ENCODE measurements at places on chromosomes 3 and 15.

DNA sequence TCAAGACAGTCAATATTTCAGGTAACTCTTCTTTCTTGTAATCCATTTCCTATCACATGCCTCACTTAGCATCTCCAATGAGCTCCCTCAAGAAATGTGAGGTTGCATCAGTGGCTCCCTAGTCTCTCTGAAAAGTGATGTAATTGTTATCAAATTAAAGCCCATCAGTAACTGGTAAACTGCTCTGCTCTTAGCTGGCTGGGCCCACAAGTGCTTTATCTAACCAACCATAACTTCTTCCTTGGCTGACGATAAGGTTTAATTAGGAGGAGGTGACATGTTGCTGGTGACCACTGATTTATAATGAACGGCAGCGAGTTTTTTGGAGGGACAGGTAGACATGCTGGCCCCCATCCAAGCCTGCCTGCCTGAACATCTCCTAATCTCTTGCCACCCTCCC lies 79.6 kb downstream of the RTP4 start:
- no peak for DNase-seq

DNA sequence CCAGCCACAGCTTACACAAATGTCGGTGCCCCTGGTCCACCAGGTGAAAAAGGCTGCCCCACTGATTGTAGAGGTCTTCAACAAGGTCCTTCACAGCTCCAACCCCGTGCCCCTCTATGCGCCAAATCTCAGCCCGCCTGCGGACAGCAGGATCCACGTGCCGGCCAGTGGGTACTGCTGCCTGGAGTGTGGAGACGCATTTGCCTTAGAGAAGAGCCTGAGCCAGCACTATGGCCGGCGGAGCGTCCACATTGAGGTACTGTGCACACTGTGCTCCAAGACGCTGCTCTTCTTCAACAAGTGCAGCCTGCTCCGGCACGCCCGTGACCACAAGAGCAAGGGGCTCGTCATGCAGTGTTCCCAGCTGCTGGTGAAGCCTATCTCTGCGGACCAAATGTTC lies 32.9 kb upstream of the ALPK3 start:
- no peak for DNase-seq

- DNase-seq, result no peak
Observed at GRCh38 chr15:31857194-31857593, 173.1 kb upstream of the CHRNA7 start.

DNA sequence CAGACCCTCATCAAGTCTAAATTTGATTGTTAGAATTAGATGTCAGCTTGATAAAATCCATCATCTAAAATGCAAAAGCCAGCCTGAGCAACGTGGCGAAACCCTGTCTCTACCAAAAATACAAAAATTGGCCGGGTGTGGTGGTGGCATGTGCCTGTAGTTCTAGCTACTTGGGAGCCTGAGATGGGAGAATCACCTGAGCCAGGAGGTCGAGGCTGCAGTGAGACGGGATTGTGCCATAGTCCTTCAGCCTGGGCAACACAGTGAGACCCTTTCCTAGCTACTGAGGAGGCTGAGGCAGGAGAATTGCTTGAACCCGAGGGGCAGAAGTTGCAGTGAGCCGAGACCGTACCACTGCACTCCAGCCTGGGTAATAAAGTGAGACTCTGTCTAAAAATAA lies 69.5 kb downstream of the MYO1E start:
- no peak for DNase-seq

DNA sequence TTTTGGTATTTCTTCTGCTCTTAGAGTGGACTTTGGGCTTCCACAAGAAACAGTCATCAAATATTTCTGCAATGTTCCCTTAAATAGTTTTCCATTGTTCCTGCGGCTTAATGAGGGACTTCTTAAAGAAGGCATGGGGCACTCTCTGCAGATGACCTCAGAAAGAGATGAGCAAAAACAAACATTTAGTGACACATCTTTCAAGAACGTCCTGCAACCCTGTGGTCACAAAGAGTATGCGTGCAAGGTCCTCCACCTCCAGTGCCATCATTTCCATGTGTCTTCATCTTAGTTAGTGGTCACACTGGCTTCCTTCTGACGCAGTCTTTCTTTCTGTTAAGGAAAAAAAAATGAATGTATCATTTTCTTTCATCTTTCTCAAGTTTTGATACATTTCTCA lies 56.2 kb downstream of the GREM1 start:
- DNase-seq, result peak; percentile 72

- no peak for DNase-seq
Observed at GRCh38 chr3:136332776-136333175, 82.6 kb downstream of the PCCB start.

GRCh38 chr15:58889363-58889762 lies 44.1 kb downstream of the SLTM start:
- no peak for DNase-seq

DNA sequence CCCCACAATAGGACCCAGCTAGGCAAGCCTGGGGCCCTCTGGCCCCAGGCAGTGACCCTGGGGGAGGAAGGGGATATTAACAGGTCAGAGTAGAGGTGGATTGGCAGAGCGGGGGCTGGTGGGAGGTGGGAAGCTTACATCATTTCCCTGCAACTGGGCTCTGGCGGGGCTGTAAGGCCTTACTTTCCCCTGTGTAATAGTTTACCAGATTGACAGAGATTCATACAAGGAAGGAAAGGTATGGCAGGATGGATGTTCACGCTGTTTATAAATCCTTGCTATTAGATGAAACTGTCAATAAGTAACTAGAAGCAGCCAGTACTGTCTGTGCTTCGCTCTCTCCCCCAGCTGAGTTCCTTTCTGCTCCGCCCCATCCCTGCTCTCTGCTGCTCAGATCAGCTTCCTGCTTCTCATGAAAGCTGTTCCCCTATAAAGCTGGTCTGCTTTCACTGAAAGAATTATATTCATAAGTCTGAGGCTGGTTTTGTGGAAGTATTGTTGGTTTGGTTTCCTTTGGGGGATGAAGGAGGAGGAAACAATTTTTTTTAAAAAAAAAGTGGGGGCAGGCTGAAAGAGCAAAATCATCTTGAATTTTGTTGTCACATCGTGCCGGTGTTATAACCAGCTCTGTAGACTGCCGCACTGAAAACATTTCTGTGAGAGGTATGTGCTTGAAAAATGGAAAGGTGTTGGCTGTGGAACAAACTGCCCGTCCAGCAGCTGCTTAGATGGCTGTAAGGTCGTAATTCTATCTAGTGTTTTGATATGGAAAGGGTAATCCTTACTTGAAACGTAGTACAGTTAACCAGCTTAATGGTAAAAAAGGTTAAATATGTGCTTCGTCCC lies 76.4 kb downstream of the BBX start:
- no peak for DNase-seq

GRCh38 chr3:141452045-141452444 lies 34.8 kb upstream of the RASA2 start:
- DNase-seq, result no peak

GRCh38 chr3:135834465-135834864 lies 131.1 kb upstream of the PPP2R3A start:
- no peak for DNase-seq

- no peak for DNase-seq
Observed at GRCh38 chr3:136734382-136735070, 17.7 kb downstream of the STAG1 start.

DNA sequence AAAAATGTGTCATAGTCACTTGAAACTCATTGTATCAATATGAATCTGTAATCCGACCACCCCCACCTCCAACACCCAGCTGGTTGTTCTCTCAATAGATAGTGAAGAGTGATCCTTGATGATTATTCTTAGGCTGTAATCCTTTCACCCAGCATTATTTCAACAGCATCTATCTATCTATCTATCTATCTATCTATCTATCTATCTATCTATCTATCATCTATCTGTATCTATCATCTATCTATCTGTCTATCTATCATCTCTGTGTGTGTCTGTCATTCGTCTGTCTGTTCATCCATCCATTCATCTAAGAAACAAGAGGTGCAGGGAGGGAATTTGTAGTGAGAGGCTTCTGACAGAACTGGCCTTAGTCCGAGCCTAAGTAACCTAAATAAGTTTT lies 78.7 kb upstream of the IGSF10 start:
- no peak for DNase-seq

DNA sequence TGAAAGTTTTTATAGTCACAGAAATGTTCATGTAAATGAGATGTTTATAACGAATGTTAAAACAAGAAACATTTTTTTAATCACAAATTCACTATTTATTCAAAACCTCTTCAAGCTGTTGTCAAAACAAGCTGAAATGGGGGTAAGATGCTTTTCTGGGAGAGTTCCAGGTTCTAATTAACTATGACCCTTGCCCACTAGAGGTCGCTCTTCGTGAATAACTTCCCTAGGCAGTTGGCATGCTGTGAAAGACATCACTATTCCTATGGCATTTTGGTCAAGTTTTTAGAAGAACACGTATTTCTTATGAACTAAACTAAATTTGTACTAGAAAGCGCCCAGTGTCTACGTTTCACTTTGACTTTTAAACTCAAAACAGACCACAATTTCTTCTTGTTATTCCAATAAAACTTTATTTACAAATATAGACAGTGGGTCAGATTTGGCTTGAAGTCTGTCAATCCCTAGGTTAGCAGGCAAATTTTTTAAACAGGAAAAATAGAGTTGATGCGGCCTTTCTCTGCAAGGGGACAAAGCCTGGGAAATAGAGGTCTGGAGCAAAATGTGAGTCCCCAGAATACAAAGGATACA lies 62.8 kb upstream of the CMTM8 start:
- no peak for DNase-seq

GRCh38 chr3:54706738-54707137 lies 221.1 kb downstream of the LRTM1 start:
- no peak for DNase-seq

DNA sequence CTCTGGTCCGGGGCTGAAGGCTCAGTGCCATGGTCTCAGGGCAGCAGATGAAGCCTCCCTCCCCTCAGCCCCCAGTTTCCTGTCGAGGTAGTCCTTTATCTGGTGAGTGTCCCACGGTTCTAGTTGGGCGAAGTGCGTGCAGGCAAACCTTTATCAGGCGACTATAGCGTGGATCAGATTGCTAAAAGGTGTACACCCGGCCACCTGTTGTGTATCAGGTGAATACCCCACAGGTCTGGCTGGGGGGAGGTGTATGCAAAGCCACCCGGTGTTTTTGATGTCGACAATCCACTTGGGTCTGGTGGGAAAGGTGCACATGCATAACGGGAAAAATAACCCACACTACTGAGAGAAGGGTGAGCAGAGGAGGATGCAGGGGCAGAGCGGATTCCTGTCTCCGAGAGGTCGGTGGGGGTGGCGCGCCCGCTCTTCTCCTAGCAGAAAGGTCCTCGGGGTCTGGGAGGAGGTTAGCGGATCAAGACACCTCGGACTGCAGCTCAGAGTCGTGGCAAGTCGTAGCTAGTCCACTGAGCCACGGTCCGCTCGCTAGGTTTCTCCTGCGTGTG lies 507 bp downstream of the SLC12A6 start:
- no peak for DNase-seq

DNA sequence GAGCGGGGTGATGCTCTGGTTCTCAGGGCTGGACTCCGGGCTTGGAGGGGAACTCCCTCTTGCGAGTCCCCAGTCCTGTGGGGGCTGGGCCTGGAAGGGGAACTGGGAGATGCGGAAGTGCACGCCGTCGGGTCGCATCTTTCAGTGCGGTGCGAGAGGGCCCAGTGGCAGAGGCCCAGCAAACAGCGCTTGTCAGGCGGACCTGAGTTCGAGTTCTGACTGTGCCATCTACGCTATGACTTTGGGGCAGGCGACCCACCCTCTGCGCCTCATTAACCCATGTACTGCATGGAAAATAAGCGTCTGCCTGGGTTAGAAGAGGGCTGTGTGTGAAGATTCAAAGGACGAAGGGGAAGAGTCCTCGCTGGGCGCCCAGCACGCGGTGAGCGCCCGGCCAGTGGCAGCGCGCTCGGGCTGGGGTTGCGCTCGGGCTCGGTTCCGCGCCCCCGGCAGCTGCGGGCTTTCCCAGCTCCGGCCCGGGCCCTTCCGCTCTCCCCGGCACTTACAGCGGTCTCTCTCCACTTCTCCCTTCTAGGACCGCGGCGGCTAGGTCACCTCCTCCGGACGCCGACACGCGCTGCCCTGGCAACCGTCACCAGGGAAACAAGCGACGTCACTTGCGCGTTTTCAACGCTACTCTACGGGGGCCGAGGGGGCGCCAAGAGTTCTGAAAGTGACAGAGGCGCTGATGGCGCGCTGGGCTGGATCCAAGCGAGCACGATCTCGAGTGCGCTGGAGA lies at the start of gene CCDC13:
Gene CCDC13 (minus strand): TSS at position 584 of the 739 bp plus-strand sequence. CDS start 14,908 bp downstream, outside the sequence.
- peak; percentile 47 for DNase-seq

- DNase-seq, result no peak
Observed at GRCh38 chr15:76987896-76988860, 6.7 kb upstream of the PSTPIP1 start.

DNA sequence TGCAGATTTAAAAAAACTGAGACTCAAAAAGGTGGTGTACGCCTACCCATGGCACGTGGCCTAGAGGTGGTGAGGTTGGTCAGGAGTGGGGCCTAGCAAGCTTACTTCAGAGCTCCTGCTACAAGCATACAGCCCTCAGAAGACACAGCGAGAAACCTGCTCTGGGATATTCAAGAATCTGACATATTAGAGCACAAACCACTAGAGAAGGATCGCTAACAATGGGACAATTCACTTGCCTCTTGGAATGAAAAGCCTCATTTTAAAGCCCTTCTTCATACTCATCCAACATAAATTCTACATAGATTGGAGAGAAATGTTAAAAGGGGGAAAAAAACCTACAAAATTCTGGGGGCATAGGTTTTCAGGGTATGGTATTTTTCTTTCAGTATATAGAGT lies 118.0 kb upstream of the ARHGEF3 start:
- DNase-seq, result no peak

- no peak for DNase-seq
Observed at GRCh38 chr3:101825904-101826445, 23.3 kb upstream of the NFKBIZ start.

DNA sequence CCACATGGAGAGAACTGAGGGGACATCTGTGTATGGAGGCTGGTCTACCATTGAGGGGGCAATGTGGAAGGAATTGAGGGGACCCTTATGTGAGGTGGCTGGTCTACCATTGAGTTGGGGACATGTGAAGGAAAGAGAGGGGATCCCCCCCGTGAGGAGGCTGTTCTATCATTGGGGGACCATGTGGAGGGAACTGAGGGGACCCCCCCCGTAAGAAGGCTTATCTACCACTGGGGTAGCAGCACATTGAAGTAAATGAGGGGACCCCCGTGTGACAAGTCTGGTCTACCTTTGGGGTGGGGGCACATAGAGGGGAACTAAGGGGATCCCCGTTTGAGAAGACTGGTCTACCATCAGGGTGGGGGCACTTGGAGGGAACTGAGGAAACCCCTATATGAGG lies 158.0 kb downstream of the FBLN2 start:
- DNase-seq, result no peak

All from fibroblast of skin of left biceps (primary cell).